ENCODE measurements at places on chromosomes 2 and 18.
A peak's percentile ranks its signal among the peaks of the same experiment; 100 is the strongest.

DNA sequence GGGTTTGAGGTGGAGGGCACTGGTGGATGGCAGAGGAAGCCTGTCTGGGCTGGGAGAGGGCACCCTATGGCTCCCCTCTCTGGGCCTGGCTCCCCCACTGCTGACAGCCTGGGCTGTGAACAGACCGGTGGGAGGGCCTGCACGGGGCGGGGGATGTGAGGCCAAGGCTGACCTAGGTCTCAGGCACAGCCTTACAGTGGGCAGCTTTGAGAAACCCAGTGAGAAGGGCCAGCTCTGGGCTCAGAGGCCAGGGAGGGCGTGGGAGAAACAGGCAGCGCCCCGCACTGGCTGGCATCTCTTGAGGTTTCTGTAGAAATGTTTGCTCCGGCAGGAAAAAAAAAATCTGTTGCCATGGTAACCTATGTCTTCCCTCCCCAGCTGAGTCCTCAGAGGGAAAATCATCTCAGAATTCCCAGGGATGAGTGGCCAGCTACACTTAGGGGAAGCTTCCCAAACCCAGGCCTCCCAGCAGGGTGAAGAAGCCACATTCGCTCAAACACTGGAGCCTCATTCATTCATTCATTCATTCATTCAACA lies 71.7 kb upstream of the TAF1B start:
- peak; percentile 53 for DNase-seq

GRCh38 chr18:22163416-22164161 lies 5.8 kb upstream of the GATA6 start:
- DNase-seq, result no peak

- DNase-seq, result no peak
These were observed 48.3 kb upstream of the GULP1 start for GRCh38 chr2:188243381-188243780.

- no peak for DNase-seq
These were observed 89.2 kb upstream of the PELI1 start for GRCh38 chr2:64233376-64233922.

DNA sequence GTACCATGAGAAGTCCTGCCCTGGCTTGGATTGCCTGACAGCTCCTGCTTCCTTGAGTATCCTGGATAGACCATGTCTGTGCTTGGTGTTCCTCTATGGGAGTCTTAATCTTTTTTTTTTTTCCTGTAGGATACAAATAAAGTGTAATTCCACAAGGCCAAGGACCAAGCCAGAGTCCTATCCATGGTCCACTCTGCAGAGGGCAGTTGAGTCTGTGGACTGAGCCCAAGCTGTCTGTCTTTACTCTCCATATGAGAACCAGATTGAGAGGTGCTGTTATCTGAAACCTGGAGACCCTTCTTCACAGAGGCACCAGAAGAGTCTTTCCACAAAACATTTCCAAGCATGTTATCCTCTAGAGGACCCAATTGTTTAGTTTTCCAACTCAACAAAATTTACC lies 1.4 kb upstream of the KIF3C start:
- DNase-seq, result no peak

- no peak for DNase-seq
These were observed 192.5 kb upstream of the FAM98A start for GRCh38 chr2:33791625-33792024.

GRCh38 chr18:54263904-54264336 lies 5.4 kb upstream of the POLI start:
- DNase-seq, result no peak

GRCh38 chr18:44945888-44946401 lies 265.3 kb downstream of the SETBP1 start:
- DNase-seq, result no peak

GRCh38 chr18:73980289-73980979 lies 167.2 kb downstream of the FBXO15 start:
- DNase-seq, result peak; percentile 47

- DNase-seq, result no peak
These were observed 2.1 kb upstream of the EMILIN1 start for GRCh38 chr2:27076323-27076722.

GRCh38 chr2:207633686-207634085 lies 8.5 kb upstream of the METTL21A start:
- no peak for DNase-seq

DNA sequence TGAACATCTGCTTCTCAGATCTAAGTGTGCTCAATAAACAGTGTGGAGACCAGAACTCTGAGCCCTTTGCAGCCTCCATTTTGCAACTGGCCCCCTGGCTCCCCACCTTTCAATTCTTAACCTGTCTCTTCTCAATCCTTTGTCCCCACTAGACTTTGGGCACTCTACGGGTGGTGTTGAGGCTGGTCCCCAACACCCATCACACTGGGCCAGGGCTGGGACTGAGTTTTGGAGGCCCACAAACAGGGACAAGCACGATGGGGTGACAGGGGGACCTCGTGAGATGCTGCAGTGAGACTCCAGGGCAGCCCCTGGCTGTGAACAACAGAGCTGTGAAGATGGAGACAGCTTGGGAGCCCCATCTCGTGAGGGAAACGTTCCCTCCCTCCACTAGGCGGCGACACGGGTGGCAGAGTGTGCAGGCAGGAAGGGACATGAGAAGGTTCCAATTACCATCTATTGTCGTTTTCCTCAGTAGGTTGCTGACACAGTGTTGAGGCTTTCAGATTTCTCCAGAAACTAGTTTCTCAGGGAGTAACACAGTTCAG lies 1.2 kb downstream of the ANKMY1 start:
- DNase-seq, result no peak

GRCh38 chr2:233455491-233455890 lies 101.2 kb downstream of the DGKD start:
- no peak for DNase-seq

DNA sequence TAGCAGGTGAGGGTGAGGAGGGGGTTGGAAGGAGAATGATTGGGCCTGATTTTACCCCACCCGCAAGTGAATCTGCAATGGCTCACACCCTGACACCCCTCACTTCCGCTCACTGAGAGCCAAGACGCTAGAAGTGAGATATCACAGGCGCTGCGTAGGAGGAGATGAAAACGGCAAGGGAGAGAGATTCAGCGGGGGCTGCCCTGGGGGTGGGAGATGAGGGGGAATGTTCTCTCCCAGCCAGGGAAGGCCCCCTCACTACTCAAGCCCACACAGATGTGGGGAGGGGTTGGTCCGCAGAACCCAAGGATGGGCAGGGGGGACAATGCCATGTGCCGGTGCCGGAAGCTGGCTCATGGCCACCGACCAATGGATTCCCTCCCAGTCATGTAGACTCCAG lies 32.9 kb downstream of the LOXHD1 start:
- DNase-seq, result no peak

DNA sequence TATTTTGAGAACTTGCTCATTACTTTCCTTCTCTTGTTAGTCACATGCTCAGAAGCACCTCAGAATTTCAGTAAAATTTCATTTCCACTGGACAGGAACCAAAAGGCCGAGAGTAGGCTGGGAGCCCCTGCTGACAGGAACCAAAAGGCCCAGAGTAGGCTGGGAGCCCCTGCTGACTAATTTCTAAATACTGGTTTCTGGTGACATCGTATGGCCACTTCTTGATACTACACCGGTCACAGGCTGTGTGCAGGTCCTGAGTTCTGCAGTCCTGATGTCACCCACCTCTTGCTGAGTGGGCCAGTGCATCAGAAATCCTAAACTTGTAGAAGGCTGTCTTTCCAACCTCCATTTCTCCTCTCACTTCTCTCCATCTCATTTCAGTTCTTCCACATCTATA lies 17.7 kb upstream of the EN1 start:
- peak; percentile 33 for DNase-seq

GRCh38 chr2:180614776-180615175 lies 365.6 kb upstream of the UBE2E3 start:
- DNase-seq, result no peak

GRCh38 chr2:104704496-104705245 lies 149.2 kb upstream of the POU3F3 start:
- no peak for DNase-seq

DNA sequence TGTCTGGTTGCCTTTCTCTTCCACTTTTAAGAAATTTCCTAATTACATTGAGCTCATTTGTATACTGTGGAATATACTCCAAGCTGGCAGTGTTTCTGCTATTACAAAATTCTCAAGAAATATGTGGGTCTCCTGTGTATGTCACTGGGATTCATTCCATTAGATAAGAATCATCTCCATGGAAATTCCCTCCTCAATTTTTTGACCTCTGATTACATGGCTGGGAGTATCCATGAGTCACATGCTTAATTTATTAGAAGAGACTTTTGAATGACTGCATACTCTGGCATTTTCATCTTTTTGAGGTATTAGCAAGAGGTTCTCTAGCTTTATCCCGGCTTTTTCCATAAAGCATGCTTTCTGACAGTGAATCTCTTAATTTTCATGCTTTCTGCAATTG lies 665.5 kb upstream of the CNTNAP5 start:
- no peak for DNase-seq

GRCh38 chr18:76958692-76959341 lies 136.5 kb downstream of the ZNF236 start:
- DNase-seq, result no peak

DNA sequence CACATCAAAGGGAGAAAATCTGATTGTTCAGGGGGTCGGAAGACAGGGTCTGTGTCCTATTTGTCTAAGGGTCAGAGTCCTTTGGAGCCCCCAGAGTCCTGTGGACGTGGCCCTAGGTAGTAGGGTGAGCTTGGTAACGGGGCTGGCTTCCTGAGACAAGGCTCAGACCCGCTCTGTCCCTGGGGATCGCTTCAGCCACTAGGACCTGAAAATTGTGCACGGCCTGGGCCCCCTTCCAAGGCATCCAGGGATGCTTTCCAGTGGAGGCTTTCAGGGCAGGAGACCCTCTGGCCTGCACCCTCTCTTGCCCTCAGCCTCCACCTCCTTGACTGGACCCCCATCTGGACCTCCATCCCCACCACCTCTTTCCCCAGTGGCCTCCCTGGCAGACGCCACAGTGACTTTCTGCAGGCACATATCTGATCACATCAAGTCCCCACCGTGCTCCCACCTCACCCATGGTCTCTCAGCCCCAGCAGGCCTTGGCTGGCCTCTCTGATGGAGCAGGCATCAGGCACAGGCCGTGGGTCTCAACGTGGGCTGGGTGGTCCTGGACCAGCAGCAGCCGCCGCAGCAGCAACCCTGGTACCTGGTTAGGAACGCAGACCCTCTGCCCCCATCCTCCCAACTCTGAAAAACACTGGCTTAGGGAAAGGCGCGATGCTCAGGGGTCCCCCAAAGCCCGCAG lies 3.8 kb downstream of the PROC start:
- DNase-seq, result no peak

DNA sequence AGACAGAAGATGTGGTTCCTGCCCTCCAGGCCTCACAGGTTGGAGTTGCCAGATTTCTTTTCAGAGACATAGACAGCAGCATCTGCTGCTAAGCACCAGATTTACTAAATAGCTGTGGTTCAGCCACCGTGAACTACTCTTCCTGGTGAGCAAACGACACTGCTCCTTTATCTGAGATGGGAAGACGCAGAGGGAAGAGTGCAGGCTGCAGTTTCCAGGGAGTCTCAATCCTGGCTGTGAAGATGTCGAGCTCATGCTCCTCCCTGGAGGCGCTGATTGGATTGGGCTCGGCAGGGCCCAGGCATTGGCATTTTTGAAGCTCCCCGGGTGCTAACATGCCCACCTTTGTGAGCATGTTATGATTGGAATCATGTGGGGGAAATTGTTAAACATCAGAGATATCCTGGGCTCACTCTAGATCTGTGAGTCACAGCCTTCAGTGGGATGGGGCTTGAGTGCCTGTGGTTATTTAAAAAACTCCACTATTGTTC lies 314.8 kb downstream of the TSN start:
- DNase-seq, result no peak

- no peak for DNase-seq
These were observed 78.9 kb downstream of the AFF3 start for GRCh38 chr2:100063459-100063953.

- DNase-seq, result no peak
These were observed 893.5 kb upstream of the ZEB2 start for GRCh38 chr2:145413261-145414030.

DNA sequence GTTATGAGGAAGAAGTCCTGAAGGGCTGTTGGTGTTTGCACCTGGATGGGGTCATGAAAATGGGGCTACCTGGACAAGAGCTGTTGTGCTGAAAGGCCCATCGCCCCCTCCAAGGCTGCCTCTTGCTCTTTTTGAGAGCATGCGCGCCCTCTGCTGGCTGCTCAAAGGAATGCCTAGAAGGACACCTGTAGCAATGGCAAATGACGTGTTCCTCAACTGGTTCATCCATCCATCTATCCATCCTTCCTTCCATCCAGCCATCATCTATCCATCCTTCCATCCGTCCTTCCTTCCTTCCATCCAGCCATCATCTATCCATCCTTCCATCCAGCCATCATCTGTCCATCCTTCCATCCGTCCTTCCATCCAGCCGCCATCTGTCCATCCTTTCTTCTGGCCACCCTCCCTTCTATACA lies 17.2 kb upstream of the RPL31 start:
- DNase-seq, result peak; percentile 74

- DNase-seq, result no peak
These were observed 107.1 kb downstream of the EML6 start for GRCh38 chr2:54830546-54830945.

DNA sequence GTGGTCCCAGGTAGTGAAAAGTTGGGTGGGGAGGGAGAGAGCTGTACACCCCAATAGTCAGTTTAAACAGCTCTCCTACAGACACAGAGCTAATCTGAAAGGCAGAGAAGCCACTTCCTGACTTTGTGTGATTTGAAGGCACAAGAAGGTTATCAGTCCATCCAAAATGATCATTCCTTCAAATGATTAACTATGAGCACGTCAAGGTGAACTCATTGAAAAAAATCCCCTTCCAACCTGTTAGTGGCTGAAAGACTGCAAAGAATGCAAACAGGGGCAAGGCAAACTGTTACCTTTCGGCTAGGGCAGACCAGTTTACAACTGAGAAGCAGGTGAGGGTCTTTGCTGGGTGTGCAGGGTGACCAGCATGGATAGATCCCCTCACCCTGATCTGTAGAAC lies 22.8 kb upstream of the APCDD1 start:
- DNase-seq, result no peak

DNA sequence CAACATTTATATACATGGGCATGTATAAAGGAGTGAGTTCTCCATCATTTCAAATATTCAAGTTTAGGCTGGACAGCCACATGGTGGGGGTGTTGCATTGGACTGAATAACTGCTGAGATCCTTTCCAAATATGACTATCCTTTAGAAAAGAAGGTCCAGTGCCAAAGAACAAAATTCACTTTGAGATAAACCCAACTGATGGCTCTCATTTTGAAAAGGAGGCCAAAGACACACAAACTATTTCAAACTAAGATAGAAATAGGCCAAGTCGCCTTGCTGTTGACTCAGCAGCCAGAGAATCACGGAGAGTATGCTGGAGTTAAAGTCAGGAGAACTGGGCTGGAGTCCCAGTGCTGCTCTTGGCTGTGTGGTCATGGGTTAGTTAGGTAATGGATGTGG lies 204.5 kb upstream of the LRATD1 start:
- DNase-seq, result no peak

DNA sequence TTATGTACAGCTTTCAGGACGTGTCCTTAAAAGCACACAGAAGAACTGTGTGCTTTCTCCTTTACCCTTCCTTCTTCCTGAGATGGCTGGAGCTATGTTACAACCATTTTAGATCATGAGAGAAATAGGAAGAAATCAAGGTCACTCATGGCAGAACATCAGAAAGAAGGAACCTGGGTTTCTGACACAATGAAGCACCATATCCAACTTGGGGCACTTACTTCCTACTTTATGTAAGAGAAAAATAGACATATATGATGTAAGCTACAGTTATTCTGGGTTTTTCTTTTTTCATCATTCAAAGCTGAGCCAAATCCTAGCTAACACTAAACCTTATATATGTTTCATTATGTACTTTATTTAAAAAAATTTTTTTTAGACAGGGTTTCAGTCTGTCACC lies 79.5 kb downstream of the FAM161A start:
- no peak for DNase-seq

All from COLO829 (cell line).